ENCODE measurements at places on chromosomes 11 and 22.

GRCh38 chr22:28620244-28620922 lies 59.3 kb downstream of the TTC28 start:
- DNase-seq = no peak

- DNase-seq = no peak
Observed at GRCh38 chr11:112977755-112978154, 16.5 kb downstream of the NCAM1 start.

DNA sequence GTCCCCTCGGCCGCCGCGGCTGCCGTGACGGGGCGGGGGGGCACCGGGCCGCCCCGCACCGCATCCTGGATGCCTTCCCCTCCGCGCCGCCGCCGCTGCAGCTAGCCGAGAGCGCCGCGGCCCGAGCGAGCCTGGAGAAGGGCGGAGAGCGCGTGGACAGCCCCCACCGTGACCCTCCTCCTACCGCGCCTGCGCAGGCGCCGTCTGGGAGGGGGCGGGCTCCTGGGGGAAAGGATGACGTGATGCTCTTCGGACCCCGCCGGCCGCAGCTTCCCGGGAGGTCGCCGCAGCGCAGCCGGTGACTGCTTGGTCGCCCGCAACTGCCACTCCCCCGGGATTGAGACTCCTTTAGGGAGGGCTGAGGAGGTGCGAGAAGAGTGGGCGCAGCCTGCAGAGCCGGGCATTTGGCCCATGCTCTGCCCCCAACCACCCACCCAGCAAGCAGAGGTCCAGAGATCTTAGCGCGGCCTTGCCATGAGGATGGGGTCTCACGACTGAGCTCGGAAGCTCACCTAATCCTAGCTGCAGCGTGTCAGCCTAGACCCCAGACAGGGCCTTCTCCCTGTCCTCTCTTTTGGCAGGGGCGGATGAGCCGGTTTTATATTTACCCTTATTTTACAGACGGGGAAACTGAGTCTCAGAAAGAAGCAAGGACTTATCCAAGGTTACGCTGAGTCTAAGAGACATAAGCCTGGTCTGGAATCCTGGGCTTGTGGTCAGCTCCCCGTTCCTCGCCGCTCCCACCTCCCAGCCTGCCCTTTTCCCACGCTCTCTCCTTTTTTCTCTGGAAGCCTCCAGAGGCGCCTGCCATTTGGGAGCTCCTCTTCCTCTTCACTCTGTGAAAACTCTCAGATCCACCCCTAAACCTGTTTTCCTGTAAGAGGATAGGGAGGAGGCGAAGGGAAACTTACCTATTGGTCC lies at the start of gene DENND5A:
TSS of gene DENND5A (minus strand) at position 140 of the 921 bp plus-strand sequence. CDS start 281 bp downstream, outside the sequence.
- peak; percentile 32 for DNase-seq

- no peak for DNase-seq
Observed at GRCh38 chr11:16984229-16984628, 30.0 kb downstream of the PLEKHA7 start.

- no peak for DNase-seq
Observed at GRCh38 chr11:10943968-10944367, 86.1 kb upstream of the ZBED5 start.

GRCh38 chr11:47183969-47184368 lies 2.3 kb downstream of the PACSIN3 start:
- no peak for DNase-seq

GRCh38 chr11:21262992-21263391 lies 593.6 kb downstream of the NELL1 start:
- no peak for DNase-seq

DNA sequence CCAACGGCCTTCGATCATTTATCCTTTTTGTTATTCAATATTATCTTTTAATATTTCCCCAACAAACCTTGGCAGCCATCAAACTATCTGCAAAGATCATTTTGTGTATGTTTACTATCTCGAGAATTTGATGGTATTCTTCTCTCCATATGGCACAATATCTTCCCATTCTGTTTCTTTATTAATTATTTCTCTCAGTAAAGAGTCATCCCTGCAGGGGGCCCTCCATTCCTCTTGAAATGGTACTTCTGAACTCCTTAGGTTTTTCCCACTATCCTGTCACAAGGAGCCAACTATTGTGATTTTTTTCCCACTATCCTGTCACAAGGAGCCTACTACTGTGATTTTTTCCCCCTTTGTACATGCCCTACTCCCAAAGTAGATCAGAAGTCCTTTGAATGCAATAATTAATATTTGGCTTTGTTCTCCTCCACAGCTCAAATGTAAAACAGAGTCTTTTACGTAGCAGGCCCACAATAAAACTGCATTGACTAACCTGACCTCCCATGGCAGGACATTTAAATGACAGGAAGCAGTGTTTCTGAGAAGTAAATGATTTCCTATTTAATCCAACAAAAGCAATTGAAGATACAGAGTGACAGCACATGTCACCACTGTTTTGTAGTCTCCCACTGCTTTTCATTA lies 43.3 kb downstream of the PDGFD start:
- no peak for DNase-seq

DNA sequence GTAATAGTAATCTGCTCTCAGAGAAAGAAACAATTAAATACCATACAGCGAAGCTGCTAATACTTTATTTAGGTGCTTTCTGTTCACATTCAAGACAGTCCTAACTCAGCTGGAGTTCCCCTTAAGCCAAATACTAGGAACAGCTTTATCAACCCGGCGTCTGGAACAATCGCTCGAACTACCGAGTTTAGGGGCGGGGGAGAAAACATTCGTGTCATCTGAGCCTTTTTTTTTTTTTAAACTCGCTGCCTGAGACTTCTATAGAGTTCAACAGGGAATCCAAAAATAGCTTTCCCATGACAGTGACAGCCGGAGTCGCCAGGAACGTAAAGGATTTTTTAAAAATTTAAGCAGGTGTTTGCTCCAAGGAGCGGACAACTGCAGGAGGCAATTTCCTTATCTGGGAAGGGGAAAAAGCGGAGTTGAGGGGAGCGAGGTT lies 852 bp downstream of the TRAF6 start:
- no peak for DNase-seq

DNA sequence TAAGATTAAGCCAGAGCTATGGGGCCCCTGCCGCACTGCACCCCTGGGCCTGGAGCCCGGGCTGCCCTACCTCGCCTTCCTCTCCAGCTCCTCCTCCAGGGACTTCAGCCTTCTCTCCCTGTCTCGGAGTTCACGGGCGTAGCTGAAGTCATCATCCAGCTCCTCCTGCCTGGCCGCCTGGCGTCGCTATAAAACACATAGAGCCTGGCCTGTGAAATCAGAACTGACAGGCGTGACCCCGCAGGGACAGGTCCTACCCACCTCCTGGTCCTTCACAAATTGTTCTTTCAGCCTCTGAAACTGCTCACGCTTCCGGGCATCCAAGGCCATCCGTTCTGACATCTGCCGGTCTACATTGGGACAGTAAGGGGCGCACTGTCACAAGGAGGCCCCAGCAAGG lies 20.8 kb downstream of the TUBGCP6 start:
- DNase-seq = no peak

- DNase-seq = no peak
Observed at GRCh38 chr22:32515084-32515483, 40.5 kb downstream of the FBXO7 start.

- DNase-seq = no peak
Observed at GRCh38 chr11:20474176-20474881, 86.8 kb downstream of the PRMT3 start.

- DNase-seq = peak; percentile 90
Observed at GRCh38 chr22:19178657-19179496, at the start of gene SLC25A1. Gene SLC25A1, minus strand, starts transcription at chr22:19178736. Its CDS starts 63 bp downstream, at chr22:19178673.

DNA sequence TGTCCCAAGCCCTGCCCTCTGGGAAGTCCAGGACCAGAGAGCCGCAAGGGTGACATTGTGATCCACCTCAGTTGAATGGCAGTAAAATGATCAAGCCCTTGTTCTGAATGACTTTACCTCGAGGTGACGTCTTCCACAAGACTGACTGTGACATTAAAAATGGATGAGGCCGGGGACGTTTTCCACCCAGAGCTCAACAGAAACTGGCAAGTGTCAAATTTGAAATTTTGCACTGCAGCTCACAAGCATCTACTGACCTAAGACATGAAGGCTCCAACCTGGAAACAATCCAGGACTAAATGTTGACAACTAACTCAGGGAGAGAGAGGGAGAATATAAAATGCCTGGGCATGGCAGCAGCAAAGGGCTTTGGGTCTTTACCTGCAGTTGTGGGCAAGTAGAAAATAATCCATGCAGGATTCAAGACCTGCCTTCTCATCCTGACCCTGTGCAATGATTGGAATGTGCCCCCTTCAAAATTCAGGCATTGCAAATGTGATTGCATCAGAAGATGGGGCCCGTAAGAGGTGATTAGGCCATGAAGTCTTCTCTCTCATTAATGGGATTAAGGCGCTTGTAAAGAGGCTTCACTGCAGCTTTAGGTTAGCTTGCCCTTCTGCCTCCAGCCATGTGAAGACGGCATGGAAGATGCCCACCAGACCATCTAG lies 33.6 kb upstream of the CLMP start:
- no peak for DNase-seq

DNA sequence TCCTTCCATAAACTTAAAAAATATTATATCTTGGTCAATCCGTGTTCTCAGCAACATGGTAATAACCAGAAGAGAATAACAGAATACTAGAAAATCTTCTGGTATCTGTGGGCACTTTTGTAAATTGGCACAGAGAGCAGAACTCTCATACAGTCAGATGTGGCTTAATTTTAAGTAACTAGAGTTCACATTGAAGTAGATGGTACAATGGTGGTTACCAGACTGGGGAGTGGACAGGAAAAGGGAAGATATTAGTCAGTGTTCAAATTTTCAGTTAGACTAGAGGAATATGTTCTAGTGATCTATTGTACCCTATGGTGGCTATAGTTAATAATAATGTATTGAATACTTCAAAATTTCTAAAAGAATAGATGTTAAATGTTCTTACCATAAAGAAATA lies 6.9 kb downstream of the OR52H1 start:
- no peak for DNase-seq

GRCh38 chr11:13440100-13440855 lies 22.7 kb downstream of the BTBD10 start:
- no peak for DNase-seq

All from stimulated activated CD4-positive, alpha-beta T cell treated with anti-CD3 and anti-CD28 coated beads, Interleukin-4, amount 100 ng/mL, for 48 hours (primary cell).